ENCODE measurements at places on chromosomes 16 and 17.

DNA sequence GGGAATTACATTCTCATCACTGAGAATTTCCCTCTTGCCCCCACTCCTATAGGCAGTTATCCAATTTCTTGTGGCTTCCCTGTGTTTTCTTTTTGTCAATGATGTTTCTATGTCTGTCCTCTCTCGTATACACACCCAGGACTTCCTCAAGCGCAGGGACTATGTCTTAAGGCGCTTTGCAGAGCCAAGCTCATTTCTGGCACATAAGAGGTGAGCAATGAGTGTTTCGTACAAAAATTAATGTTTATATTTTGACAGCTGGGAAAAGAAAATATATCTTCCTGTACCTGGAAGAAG lies 947 bp downstream of the DDX42 start:
- no peak for DNase-seq

DNA sequence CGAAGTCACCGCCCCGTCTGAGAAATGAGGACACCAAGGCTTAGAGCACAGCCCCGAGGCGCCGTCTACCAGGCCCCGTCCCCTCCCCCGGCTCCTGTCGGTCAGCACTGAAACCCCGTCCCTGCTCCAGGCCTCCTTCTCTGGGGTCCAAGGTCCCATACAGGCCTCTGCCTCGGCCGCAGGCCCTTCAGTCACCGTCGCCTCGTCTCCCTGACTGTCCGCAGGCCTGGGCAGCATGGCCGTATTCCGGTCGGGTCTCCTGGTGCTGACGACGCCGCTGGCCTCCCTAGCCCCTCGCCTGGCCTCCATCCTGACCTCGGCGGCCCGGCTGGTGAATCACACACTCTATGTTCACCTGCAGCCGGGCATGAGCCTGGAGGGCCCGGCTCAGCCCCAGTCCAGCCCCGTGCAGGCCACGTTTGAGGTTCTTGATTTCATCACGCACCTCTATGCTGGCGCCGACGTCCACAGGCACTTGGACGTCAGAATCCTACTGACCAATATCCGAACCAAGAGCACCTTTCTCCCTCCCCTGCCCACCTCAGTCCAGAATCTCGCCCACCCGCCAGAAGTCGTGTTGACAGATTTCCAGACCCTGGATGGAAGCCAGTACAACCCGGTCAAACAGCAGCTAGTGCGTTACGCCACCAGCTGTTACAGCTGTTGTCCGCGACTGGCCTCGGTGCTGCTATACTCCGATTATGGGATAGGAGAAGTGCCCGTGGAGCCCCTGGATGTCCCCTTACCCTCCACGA lies 617 bp downstream of the COASY start:
- no peak for DNase-seq

DNA sequence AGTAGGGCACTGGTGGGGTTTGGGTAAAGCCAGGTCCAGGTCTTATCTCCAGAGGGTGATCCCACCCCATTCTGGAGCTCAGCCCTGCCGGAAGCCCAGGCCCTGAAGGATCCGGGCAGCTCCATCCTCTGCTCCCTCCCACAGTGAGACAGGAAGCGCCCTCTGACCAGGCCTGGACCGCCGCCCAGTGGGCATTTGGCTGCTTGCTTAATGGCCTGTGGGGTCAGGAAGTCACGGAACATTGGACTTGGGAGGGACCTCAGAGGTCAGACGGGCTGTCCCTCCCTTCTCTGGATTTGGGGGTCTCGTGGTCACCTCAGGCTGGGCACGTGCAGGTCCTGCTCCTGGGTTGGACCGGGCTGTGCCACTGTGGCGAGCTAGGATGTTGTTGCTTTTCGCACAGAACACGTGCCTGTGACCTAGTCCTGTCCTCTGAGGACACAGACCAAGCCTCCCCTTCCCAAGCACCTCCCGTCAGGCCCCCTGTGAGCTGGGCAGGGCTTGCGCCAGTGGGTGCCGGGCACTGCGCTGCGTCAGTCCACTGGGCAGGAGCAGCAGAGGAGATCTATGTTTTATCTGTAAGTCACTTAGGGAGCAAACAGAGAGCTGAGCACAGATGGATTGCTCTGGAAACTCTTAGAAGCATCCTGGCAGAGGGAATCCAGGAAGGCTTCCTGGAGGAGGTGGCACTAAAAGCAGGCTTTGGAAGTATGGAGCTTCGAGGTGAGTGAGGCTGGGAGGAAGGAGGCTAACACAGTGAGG lies 49.4 kb upstream of the GSE1 start:
- no peak for DNase-seq

- DNase-seq: no peak
Measured at GRCh38 chr17:50221266-50221863, 19.9 kb upstream of the COL1A1 start.

- no peak for DNase-seq
Measured at GRCh38 chr16:4924593-4925292, 12.2 kb downstream of the PPL start.

DNA sequence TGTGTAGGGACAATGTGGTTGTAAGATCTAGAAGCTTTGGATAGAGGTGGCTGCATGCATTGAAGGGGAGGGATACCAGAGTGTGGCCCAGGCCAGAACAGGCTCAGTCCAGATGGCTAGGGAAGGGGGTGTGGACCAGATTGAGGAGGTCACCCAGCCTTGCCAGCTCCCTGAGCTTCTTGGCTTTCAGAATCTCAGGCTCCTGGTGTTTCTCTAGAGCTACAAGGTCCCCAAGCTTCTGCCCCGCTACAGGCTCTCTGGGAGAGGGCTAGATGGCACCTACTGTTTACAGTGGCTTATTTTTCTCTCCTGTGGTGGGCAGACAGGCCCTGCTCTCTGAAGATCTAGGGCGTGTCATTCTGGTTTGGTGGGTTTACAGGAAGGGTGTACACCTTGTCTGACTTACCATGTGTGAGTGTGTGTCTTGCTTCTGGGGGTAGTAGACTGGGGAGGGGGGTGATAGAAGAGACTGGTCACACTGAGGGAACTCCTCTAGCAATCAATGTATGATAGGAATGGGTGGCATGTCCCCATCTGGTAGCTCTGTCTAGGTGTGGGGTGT lies 1.1 kb downstream of the RARA start:
- DNase-seq: no peak

GRCh38 chr17:27284811-27285415 lies 9.0 kb upstream of the WSB1 start:
- DNase-seq: no peak

GRCh38 chr16:72749091-72749490 lies 298.8 kb downstream of the ZFHX3 start:
- DNase-seq: no peak

DNA sequence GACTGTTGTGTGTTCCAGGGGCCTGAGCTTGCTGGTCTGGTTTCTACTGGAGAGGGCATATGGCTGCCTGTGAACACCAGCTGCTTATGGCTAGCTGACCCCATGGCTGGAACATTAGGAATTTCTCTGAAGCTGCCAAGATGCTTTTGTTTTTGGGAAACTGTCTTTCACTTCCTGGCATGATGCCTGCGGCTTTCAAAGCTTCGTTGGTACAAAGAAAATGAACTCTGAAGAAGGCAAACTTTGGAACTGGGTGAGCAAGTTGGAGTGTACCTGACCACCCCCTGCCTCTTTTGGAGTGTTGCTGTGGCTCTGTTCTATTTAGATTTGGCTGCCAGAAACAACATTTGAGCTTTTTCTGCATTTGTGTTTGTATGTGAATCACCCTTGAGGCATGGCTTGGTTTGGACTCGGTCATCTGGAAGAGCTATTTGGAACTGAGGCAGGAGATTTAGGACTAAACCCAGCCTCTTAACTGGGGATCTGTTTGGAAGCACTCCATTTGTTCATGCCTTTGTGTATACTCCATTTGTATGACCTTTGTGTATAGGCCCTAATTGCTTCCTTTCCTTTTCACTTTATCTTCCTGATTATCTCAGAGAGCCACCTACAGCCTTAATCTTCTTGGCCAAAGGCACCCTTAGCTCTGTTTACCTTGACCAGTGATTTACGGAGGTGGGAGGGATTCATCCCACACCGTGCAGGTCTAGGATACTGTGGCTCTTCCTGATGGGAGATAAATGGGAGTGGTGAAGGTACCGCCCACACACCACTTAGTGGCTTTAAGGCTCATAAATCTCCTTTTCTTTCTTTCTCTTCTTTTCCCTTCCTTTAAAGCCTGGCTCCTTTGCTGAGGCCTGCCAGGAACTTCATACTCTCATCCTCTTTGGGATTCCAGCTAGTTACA lies 7.3 kb upstream of the CPHXL start:
- no peak for DNase-seq

- DNase-seq: no peak
Measured at GRCh38 chr16:69351309-69352027, at the start of gene TMED6. TMED6 (minus strand) TSS chr16:69351786; CDS start chr16:69351753, 33 bp downstream.

DNA sequence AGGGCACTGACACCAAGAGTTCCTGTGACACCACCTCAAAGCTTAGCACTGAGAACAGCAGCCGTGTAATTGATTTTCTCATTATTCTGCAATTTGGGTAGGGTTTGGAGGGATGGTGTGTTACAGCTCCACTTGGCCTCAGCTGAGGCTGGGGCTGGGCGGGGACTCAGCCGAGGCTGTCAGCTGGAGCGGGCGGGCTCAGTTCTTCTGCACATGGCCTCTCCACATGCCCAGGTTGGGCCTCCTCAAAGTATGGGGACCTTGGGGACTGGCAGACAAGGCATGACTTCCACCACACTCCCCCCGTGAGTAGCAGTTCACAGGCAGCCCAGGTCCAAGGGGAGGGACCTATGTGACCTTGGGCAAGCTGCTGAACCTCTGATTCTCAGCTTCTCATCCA lies 171.5 kb downstream of the IRF8 start:
- DNase-seq: no peak

DNA sequence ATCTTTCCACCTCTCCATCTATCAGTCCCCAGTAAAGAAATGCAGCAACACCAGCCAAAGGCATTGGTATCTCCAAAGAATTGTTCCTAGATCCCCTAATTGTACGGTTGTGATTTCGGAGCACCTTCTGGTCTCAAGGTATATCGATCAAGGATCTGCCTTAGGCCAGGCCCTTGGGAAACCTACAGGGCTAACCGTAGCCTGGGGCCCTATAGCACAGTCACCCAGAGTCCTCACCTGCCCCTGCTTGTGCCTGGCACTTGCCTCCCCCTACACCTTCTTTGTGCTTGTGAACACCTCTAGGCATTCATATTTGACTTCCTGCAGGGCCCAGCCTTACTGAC lies 16.8 kb upstream of the AURKB start:
- DNase-seq: no peak

- DNase-seq: no peak
Measured at GRCh38 chr16:88056212-88056611, 105.0 kb downstream of the BANP start.

All from activated CD8-positive, alpha-beta memory T cell treated with anti-CD3 and anti-CD28 coated beads for 1 hour (primary cell).